Brain (organoid and tissue), 16 donors: ENCODE measurements at places on chromosomes 7 and 10. TPM values are rescaled to one million over a fixed set of nuclear protein-coding genes. Genes with fewer than 3 reads are reported as not detected.

SP4 gene
- 6.4 TPM for polyA plus RNA-seq

IL2RA gene
- polyA plus RNA-seq, result 1.3 TPM

ZPBP gene
- not detected for polyA plus RNA-seq

CALHM1 gene
- 0.37 TPM for polyA plus RNA-seq

AKR1C8 gene
- polyA plus RNA-seq, result not detected

NRCAM gene
- polyA plus RNA-seq, result 106 TPM
